ENCODE measurements at places on chromosomes 11 and 22.

DNA sequence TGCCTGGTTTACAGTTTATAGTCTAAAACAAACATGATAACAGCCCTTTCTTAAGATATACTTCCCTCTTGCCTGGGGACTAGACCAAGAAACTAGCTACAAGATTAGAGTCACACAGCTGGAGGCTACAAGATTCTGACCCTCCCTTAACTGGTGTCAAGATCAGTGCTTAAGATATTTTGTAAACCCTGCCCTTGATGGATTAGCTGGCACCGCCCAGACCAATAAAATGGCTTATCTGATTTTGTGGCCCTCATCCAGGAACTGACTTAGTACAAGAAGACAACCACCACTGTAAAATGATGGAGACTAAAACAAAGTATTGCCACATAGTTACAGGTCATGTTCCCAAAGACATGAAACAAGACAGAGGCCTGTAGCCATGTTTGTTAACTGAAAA, 53.4 kb downstream of the FAM181B start:
- no peak for DNase-seq

DNA sequence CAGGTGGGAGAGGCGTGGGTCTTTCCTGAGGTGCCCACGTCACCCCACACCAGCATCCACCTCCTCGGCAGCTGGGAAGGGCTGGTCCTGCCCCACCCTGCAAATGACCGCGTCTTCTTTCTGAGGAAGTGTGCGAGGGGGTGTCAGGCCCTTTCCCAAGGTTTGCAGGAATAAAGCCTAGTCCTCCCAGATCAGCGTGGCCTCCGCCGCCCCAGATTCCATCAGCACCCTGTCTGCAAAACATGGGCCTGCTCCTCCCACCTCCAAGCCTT, 14.4 kb upstream of the SLC39A13 start:
- DNase-seq: no peak

- DNase-seq: no peak
Observed at GRCh38 chr11:116837231-116838091, at the start of gene APOA1. APOA1 (minus strand) TSS chr11:116837622; CDS start chr11:116837387, 235 bp downstream.

- no peak for DNase-seq
Observed at GRCh38 chr11:46528445-46529094, 65.3 kb downstream of the AMBRA1 start.

DNA sequence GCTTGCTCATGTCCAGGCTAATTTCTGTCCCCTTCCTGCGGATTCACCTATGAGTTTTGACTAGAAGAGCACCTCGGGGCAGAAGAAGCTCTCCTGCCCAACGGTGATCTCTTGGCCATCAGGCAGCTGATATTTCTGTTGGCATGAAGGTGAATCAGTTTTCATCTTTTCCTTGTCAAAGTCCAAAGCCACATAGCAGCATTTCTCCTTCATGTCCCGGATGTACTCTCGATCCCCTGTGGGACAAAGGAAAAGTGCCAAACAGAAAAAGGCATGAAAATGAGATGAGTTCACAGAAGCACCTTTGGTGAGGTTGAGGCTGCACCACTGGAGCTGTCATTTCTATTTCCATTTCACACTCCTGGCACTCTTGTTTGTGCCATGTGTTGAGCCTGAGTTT, 56.8 kb downstream of the DHCR7 start:
- DNase-seq: no peak

GRCh38 chr11:119483341-119483880, 60.4 kb upstream of the THY1 start:
- DNase-seq: no peak

DNA sequence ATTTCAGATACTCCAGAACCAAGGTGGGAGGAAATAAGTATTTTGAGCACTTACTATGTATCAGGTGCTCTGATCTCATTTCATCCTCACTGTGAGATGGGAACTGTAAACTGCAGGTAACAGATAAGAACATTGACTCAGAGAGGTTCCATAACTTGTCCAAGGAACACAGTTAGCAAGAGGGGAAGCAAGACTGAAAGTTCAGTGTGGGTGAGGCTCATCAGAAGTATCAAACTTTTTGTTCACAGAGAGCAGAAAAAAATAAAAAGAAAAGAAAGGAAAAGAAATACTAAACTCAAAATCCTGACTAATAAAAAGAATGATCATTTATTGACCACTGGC, 37.1 kb downstream of the RAB30 start:
- DNase-seq: no peak

DNA sequence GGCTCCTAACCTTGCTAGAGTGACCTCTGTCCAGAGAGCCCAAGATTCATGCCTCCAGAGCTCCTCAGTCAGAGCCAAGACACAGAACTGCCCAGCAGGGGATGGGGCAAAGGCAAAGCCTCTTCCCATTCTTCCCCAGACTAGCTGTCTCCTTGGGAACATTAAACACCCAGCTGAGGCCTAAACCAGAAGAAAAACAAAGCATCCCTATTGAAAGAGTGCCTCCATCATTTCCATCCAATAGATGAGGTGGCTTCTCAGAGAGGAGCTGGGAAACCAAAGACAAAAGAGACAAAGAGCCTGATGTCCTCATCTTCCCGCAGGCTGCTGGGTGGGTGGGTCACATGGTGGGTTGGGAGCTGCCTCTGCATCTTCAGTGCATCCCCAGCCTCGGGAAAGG, 37.4 kb downstream of the COMMD9 start:
- no peak for DNase-seq

GRCh38 chr11:75946531-75947530, 131.8 kb downstream of the UVRAG start:
- DNase-seq: no peak

DNA sequence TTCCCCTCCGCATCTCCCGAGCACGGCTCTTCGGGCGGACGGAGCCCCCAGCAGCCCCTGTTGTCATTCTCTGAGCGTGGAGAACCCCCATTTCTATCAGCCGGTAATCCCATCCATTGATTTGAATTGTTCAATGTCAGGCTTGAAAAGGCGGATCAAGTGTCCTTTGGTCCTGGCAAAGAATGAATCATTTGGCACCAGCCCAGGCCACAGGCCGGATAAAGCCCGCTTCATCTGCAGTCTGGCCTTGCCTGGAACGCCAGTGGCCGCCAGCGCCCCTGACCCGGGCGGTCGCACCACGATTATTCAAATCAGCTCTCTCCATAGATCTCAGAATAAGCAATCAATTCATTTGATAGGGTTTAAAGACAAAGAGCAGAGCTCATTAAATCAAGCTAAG, 188.9 kb downstream of the BRD1 start:
- DNase-seq: no peak

Data from SK-N-DZ (cell line).